ENCODE measurements at places on chromosomes 11 and 22. TPM values are rescaled to one million over a fixed set of nuclear protein-coding genes. Genes with fewer than 3 reads are reported as not detected.

Gene CCDC81
- 0.40 TPM for total RNA-seq

Gene TRIM22
- 66.9 TPM for total RNA-seq

Gene ATF4
- total RNA-seq = 213 TPM

Gene BRSK2
- 0.22 TPM for total RNA-seq

Gene PHLDA2
- total RNA-seq = 1.7 TPM

Gene PHF5A
- 66.1 TPM for total RNA-seq

Gene OR2AG2
- under 0.01 TPM for total RNA-seq

Gene CHID1
- total RNA-seq = 42.3 TPM

Gene OVCH2
- not detected for total RNA-seq

Gene PARVA
- 17.0 TPM for total RNA-seq

Data from lung microvascular endothelial cell (primary cell).